PC-3 (cell line): ENCODE measurements at places on chromosomes 13 and 19.

- DNase-seq = no peak
These were observed at the start of gene MAP4K1 for GRCh38 chr19:38617764-38618589. MAP4K1 (minus strand) TSS chr19:38617953; CDS start chr19:38617895, 58 bp downstream.

GRCh38 chr13:81207636-81208035, 866.7 kb upstream of the SPRY2 start:
- peak; percentile 18 for DNase-seq

- no peak for DNase-seq
These were observed 139.2 kb downstream of the KDM4B start for GRCh38 chr19:5108123-5108596.

DNA sequence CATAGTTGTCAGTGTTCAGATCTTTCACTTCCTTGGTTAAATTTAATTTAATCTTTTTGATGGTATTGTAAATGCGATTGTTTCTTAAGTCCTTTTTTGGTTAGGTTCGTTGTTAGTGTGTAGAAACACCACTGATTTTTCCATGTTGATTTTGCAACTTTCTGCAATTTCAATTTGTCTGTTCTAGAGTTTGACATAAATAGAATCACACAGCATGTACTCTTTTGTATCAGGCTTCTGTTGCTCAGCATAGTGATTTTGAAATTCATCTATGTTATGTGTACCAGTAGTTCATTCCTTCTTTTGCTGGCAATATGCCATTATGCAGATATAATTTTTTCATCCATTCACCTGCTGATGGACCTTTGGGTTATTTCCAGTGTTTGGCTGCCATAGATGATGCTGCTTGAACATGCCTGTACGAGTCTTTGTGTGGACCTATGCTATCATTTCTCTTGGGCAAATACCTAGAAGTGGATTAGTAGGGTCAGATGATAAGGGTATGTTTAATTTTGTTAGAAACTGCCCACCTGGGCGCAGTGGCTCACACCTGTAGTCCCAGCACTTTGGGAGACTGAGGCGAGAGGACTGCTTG, 33.1 kb downstream of the BICRA start:
- no peak for DNase-seq

DNA sequence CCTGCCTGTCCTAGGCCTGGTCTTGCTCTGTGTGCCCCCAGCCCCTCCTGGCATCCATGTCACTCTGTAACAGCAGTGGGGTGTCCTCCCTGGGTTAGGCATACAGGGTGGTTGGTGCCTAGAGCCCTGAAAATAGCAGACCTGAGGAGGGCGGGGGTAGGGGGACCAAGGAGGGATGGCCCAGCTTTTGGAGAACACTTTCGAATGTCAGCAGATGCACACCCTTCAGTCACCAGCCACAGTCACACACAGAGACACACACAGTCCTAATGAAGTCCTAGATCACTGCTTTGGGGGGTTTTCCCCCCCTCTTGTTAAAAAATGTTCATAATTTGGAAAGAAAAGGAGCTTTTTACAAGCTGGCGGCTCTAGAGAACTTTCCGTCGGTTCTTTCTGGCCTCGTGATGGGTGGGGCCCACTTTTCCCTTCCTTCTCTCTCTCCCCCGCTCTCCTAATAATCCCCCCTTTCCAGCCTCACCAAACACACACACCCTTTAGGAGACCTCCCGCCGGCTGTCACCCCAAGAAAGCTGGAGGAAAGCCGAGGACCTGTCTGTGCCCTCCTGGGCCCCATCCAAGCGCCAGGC, 47.9 kb downstream of the LYL1 start:
- DNase-seq = no peak

DNA sequence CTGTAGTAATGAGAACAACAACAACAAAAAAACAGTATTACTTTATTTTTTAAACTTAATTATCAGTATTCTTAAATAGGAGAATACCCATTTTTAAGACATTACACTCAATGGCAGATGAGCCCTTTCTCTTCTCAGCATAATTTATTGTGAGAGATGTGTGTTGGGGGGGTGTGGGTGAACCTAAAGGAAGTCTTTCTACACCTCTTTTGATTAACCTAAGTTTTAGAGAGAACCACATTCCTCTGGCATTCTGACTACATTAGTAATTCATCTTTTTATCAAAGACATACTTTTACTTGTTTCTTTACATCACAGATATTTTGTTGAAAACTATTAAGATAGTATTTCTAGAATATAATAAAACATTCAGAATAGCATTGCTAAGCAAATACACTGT, 890.9 kb downstream of the PCDH9 start:
- no peak for DNase-seq

GRCh38 chr13:106548064-106548696, 12.7 kb upstream of the EFNB2 start:
- DNase-seq = peak; percentile 71

DNA sequence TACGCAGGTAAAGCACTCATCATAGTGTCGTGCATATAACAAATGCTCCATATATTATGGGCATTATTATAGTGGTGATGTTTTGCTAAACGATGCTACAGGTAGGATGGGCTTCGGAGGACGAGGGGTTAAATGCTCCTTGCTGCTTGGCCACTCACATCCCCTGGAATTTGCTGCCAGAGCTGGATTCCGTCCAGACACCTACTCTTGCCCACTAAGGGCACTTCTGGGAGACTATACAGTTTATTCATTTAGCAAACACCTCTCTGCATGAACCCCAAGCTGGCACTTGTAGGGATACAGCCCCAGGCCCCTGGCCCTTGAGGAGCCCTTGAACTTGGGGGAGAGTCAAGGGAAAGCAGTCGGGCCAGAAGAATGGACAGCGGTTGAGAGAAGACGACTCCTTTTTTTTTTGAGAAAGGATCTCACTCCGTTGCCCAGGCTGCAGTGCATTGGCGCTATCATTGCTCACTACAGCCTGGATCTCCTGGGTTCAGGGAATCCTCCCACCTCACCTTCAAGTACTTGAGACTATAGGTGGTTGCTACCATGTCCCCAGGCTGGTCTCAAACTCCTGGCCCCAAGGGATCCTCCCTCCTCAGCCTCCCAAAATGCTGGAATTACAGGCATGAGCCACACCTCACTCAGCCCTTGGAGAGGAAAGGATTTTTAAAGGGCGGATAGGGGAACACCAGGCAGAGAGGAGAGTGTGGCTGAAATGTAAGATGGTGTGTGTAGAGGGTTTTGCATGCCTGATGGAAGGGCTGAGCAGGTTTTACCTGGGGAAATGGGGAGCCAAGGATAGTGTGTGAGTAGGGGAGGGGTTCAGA, 1.1 kb upstream of the MRPL34 start:
- DNase-seq = no peak

GRCh38 chr13:23613596-23613995, 43.4 kb downstream of the TNFRSF19 start:
- DNase-seq = no peak

- no peak for DNase-seq
These were observed 32.5 kb upstream of the NDFIP2 start for GRCh38 chr13:79448413-79448812.

- no peak for DNase-seq
These were observed 691 bp upstream of the OLFM2 start for GRCh38 chr19:9937001-9937411.

- peak; percentile 61 for DNase-seq
These were observed 347.4 kb downstream of the LIG4 start for GRCh38 chr13:107867701-107868661.

GRCh38 chr13:107586216-107586615, 629.1 kb downstream of the LIG4 start:
- DNase-seq = no peak

DNA sequence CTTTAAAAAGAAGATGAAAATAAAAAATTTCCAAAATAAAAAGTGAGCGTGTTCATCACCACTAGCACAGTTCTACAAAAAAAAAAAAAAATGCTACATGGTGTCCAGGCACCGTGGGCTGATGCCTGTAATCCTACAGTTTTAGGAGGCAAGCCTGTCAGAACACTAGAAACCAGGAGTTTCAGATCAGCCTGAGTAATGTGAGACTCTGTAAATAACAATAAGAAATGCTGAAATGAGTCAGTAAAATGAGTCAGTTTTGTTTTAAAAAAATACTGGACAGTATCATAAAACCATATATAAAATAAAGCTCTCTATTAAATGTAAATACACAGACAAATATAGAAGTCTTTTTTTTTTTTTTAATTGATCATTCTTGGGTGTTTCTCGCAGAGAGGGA, 30.0 kb downstream of the ZNF91 start:
- DNase-seq = peak; percentile 62

- no peak for DNase-seq
These were observed 7.2 kb downstream of the PALM3 start for GRCh38 chr19:14054721-14055120.

DNA sequence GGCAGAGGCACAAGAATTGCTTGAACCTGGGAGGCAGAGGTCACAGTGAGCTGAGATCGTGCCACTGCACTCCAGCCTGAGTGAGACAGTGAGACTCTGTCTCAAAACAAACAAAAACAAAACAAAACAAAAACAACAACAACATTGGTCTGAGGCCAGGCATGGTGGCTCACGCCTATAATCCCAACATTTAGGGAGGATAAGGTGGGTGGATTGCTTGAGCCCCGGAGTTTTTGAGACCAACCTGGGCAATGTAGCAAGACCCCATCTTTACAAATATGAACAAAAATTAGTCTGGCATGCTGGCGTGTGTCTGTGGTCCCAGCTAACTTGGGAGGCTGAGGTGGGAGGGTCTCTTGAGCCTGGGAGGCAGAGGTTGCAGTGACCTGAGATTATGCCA, 16.0 kb upstream of the NWD1 start:
- DNase-seq = no peak

DNA sequence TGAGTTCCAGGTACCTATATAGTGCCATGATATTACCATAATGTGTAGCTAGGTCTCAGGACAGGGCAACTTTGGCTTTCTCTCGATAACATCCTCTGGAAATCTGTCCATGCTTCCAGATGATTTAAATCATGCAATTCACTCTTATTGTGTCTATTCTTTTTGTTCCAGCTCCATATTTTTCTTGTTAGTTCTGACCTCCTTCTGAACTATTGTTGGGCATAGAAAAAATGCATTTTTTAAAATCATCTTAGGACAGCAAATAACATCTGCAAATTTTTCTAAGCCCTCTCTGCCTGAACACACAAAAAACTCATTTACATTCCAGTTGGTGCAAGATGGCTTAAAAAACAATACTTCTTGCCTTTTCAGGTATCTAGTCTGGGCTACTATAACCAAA, 1561.0 kb upstream of the MIR17HG start:
- DNase-seq = no peak

DNA sequence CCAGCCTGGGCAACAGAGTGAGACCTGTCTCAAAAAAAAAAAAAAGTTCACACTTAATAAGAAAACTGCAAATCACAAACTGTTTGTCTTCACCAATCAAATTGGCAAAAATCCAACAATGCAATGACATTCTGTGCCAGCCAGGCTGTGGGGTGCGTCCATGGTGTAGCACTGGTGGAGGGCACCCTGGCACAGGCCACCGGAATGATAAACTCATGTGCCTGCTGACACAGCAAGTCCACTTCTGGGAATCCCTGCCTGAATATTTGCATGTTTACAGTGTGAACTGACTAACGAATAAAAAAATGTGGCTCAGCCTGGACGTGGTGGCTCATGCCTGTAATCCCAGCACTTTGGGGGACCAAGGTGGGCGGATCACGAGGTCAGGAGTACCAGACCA, 1.6 kb upstream of the LRRC25 start:
- peak; percentile 50 for DNase-seq

- DNase-seq = no peak
These were observed 1069.1 kb downstream of the EFNB2 start for GRCh38 chr13:105466376-105466775.

DNA sequence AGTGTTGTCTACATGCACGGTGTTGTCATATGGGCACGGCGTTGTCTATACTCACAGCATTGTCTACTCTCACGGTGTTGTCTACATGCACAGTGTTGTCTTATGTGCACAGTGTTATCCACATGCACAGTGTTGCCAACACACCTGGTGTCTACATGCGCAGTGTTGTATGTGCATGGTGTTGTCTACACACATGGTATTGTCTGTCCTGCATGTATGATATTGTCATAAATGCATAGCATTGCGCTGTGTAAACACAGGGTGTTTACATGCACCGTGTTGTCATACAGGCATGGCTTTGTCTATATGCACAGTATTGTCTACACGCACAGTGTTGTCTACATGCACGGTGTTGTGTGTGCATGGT, 6.8 kb downstream of the ADPRHL1 start:
- no peak for DNase-seq

GRCh38 chr13:97122381-97122996, 99.6 kb upstream of the MBNL2 start:
- DNase-seq = peak; percentile 92

- peak; percentile 68 for DNase-seq
These were observed 1.0 kb downstream of the EPOR start for GRCh38 chr19:11382898-11383705.

GRCh38 chr13:59671881-59672280, 491.8 kb downstream of the DIAPH3 start:
- DNase-seq = no peak

GRCh38 chr19:9757544-9758501, 10.7 kb downstream of the ZNF846 start:
- no peak for DNase-seq

GRCh38 chr13:82370316-82370715, 1512.0 kb downstream of the SLITRK1 start:
- peak; percentile 46 for DNase-seq

GRCh38 chr13:100547791-100548201, 40.8 kb downstream of the GGACT start:
- no peak for DNase-seq

- DNase-seq = no peak
These were observed 415.2 kb upstream of the SGCG start for GRCh38 chr13:22765547-22765946.

GRCh38 chr13:39039041-39039440, 785 bp downstream of the NHLRC3 start:
- DNase-seq = no peak

DNA sequence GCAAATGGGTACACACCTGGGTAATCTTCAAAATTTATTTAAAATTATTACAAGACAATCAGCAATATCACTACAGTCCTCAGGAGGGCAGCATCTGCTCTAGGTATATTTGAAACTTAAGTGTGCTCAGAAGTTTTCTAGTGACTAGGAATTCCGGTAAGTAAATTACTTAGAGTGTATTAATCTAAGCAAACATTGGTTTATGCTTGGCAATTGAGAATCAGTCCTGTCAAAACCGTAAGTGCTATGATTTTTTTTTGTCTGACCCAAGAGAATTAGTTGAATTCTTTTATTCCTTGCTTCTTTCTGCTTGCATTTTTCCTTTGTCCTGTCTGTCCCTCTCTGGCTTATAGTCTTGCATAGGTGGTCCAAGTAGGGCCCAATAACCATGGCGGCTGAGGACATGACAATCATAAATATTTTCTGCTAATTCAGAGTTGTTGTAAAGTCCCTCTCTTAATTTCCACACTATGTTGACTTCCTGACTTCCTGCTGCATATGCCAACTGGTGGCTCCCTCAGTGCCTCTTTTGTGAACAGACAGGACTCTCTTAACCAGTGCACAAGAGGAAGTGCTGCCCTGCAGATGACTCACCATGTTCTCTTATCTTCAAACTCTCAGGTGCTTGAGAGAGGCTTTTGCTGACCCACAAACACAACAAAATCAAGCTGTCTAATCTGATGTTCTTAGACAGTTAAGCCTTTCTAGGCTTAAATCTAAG, 82.2 kb downstream of the SLAIN1 start:
- DNase-seq = peak; percentile 63

GRCh38 chr13:70668983-70669382, 560.7 kb upstream of the KLHL1 start:
- DNase-seq = peak; percentile 84

GRCh38 chr13:107457686-107458085, 757.6 kb downstream of the LIG4 start:
- no peak for DNase-seq
